ENCODE measurements at places on chromosomes 3 and 15.

DNA sequence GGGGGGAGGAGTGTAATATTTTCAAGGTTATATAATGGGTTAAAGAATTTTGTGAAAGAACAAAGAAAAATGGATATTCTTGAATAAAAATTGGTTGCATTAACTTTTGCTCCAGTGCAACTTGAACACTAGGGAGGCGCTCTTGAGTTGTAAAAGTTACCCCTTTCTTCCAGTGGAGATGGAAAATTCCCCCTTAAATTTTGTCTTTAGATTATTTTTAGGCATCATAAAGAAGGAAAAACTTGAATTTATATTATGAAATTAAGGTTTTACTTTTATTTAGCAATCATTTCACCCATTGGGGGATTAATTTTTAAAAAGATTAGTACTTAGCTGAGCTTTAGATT is 550 bp upstream of the CHD2 start:
- DNase-seq = no peak

DNA sequence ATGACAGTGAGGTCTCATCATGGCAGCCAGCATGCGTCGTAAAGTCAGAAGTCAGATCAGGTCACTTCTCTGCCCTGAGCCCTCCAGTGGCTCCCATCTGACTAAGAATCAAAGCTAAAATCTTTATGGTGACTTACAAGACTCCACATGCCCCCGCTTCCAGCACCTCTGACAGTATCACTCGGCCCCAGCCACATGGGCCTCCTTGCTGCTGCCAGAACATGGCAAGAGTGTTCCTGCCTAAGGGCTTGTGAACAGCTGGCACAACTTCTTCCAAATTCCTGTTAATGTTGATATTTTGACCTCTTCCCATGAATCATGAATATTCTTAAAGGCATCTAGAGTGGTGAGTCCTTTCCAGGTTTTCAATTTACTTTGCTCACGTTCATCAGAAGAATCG is 20.5 kb downstream of the POLR2M start:
- no peak for DNase-seq

GRCh38 chr15:68676926-68677325 is 98.1 kb downstream of the CORO2B start:
- no peak for DNase-seq

DNA sequence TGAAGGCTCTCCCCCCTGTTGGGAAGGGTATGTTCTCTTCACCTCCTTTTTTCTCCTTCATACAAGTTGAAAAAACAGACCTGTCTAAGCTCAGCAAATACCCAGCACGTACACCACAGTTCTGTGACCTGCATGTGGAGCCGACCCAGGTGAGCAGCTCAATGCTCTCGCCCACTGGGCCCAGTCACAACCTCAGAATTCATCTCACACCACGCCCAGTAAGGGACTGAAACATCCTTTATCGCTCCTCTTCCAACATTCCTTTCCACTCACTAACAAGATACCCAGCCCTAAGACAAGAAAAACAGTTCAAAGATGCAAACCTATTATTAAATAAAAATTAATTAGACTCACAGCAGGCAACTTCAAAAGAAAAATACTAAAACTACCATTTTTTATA is 68.9 kb downstream of the FOXP1 start:
- DNase-seq = no peak

- DNase-seq = no peak
Observed at GRCh38 chr15:41564960-41565502, 6.0 kb downstream of the TYRO3 start.

- DNase-seq = no peak
Observed at GRCh38 chr3:129461022-129461421, 21.0 kb downstream of the IFT122 start.

DNA sequence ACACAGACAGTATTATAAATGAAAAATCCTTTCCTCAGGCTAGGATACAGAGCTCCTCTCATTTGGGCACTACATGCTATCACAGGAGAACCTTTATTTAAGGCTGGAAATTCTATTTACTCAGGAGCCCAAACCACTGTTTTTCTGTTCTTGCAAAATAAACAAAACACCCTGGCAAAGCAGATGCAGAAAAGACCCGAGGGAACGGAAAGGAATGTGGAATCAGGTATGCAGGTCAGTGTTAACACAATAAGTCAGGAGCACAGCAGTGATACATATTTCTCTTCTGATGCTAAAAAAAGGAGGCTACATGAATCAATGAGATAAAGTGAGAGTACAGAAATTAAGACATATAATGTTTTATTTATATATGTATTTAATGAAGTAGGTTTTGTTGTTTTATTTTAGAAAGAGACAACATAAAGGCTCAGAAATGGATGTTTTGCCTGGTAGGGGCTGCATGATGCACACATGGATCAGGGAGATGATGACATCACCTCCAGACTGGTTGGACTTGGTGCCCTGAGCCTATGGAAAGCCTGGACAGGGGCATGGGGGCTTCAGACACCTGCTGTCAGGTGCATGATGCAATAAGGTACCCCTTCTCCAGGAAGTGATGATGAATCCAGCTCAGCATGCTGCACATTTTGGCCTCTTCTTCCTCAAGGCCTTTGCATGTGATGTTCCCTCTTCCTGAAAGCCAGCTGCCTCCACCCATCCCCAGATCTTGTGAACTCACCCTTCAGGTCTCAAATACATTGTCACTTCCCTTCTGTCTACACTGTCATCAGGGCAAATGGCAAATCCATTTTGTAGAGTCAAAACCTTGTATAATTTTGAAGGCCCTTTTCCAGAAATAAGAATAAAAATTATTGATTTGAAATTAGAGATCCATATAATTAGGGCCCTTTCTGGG is 19.1 kb upstream of the RBP1 start:
- no peak for DNase-seq

DNA sequence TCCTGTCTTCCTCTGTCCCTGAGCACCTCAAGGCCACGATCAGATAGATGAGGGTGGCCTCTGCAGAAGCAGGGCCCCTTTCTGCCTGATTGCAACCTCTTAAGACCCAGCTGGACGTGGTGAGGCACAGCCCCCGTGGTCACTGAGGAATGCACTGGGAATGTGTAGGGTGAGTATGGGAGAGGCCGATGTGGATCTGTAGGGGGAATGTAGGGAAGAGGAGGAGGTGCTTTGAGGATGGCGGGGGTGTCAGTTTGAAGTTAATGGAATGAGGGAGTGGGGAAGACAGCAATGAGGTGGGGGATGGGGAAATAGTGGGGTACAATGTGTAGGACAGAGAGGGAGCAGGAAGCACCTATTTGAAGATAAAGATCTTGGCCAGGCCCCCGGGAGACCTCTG is 785 bp upstream of the IQCF5 start:
- no peak for DNase-seq

DNA sequence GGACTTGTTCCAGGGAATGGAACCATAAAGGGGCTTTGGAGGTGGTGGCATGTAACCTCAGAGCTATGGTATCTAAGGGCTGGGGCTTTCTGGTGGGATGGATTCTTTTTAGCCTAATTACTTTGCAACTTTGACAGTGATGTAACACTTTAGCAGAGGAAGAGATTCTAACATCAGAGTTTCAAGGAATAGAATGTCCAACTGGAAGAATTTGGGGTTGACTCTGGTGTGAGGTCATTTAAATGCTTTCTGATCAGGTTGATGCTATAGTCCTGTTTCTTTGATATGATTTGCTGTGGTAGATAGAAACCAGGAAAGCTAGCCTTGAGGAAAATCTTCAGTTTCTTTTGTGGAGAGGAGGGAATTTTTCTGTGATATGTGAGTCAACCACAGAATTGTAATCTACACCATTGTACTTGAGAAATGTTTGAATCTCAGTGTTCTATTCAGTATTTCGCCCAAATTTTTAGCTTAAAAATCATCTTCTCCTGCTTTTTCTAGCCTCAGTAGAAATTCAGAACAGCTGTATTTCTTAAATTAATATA is 40.0 kb downstream of the ATP2C1 start:
- DNase-seq = no peak

DNA sequence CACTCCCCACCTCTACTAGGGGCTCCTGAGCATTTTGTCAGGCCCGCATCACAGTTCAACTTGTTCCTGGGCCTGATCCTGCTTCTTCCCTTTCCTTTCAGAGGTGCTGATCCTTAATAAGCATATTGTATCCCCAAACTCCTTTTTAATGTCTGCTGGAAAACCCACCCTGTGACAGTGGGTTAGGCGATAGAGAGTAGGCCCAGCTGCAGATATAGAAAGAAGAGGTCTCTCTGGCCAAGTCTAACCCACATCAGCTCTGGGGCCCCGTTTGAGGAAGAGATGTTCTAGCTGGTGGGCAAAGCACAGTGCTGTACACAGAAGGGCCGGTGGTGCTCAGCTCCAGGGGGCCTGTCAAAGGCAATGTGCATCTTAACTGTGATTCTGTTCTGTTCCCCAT is 34.3 kb upstream of the ST6GAL1 start:
- DNase-seq = no peak

GRCh38 chr3:48142316-48142870 is 45.8 kb downstream of the CDC25A start:
- no peak for DNase-seq
